ENCODE measurements at places on chromosomes 3 and 15.

GRCh38 chr3:115790759-115791158 is 167.4 kb downstream of the GAP43 start:
- DNase-seq: no peak

DNA sequence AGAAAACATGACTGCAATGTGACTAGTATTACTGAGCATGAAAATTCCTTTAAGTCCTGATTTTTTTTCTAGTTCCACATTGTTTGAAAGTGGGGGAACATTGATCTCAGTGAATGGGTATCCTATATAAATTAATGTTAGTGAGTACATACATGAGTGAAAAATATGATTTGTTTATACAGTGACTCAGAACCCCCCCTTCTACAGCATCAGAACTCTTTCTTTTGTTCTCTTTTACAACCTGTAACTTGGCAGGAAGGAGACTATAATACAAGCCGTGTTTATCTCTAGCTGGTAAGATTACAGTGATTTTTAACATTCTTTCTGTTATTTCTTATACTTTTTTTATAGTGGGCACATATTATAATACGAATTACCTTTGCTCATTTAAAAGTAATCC is 384.7 kb downstream of the PDCD6IP start:
- DNase-seq: no peak

- no peak for DNase-seq
These were observed 25.0 kb downstream of the LRRC58 start for GRCh38 chr3:120324190-120324589.

GRCh38 chr3:161409069-161409468 is 37.8 kb upstream of the SPTSSB start:
- DNase-seq: no peak

- DNase-seq: no peak
These were observed 8.7 kb downstream of the SPCS1 start for GRCh38 chr3:52714335-52715302.

GRCh38 chr3:189702066-189702646 is 71.0 kb downstream of the TP63 start:
- no peak for DNase-seq

- no peak for DNase-seq
These were observed 221.9 kb upstream of the LYSMD4 start for GRCh38 chr15:99955181-99955525.

DNA sequence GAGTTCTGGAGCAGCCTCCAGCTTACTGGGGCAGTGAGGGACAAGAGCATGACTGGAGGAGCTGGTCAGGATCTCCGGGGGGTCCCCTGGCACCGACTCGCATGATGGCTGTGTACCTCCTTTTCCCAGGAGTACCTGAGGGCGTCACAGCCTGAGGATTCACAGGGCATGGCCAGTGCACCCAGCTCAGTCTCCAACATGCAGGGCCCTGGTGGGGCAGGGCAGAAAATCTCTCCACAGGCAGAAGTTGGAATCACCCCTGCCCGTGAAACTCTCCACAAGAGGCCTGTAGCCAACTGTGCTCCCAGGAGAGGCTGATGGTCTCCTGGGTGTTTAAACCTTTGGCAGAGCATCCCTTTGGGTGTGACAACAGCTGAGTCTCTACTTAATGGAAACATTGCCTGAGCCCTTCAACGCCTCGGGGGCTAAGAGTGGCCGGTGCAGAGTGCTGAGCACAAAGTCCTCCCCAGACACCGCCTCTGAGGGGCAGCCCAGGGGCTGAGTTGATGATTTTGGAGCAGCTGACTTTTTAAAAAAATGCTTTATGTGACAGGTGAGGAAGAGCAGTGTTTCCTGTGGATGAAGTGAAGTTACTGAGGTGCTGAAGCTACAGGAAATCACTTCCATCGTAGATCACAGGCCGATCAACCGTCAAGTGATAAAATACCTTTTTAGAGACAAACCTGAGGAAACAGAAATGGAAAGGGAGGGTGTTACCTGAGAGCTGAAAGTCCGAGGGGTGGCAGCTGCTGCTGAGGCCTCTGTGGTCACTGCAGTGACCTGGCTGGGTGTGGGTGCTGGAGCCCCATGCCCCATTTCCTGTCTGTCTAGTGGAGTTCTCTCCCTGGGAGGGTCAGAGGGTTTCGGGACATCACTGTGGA is 21.9 kb upstream of the CXCR6 start:
- DNase-seq: no peak

DNA sequence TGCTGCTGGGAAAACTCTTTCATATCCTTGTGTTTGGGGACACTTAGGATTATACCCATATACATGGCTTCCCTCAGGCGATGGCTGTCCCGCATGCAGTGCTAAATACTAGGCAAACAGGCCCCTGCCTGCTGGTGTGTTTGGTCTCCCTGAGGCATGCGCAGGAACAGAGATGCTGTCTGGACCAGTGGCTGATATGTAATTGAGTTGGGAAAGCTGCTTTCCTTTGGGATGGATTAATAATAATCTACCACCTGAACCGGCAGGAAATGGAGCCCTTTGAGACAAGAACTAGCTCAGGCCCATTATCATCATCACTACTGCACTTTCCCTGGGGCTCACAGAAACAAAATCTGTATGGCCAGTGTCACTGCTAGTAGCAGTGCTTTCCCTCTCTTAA is 18.0 kb downstream of the ZDHHC3 start:
- DNase-seq: no peak

DNA sequence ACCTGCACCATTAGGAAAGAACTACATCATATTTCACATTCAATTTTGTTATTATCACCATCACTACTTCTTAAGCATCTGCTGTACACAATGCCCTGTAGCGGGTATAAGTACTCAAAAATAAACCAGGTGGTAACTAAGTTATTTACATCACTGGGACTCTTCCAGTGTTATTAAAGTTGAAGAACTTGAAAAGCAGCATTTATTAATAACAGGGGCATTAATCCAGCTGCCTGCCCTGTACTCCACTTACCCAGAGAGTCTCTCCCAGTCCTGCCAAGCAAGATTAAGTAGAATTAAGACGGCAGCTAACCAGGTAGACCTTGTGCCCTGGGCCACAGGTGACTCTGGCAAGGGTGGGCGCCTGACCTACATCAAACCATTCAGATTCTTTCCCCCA is 65.2 kb downstream of the FHIT start:
- no peak for DNase-seq

- no peak for DNase-seq
These were observed 230.3 kb upstream of the TBL1XR1 start for GRCh38 chr3:177427540-177427939.

- DNase-seq: no peak
These were observed 507.0 kb upstream of the TPRG1 start for GRCh38 chr3:188664795-188665194.

GRCh38 chr3:133380481-133381225 is 19.2 kb upstream of the BFSP2 start:
- no peak for DNase-seq

All from ascending aorta (tissue), 2 donors.